Fibroblast of skin of right quadriceps (primary cell): ENCODE measurements at places on chromosomes 3 and 15.

DNA sequence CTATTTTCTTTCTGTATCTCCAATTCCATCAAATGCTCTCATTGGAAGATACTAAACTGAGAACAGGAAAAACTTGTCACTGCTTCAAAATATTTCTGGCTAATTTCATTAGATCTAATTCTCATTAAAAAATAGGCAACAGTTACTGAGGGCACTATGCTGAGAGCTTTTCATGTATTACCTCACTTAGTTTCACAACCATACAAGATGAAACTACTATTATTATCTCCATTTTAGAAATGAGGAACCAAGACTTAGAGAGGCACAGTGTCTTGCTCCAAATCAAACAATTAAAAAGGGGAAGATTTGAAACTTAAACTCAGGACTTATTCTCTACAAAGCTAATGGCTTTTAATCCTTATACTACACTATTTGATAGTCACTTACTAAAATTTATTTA lies 7.2 kb upstream of the OTOL1 start:
- DNase-seq, result no peak

GRCh38 chr15:53829923-53830459 lies 70.5 kb upstream of the WDR72 start:
- no peak for DNase-seq

- no peak for DNase-seq
Measured at GRCh38 chr15:88323468-88323867, 66.9 kb upstream of the NTRK3 start.

- DNase-seq, result no peak
Measured at GRCh38 chr3:32026593-32026992, 45.0 kb downstream of the ZNF860 start.

DNA sequence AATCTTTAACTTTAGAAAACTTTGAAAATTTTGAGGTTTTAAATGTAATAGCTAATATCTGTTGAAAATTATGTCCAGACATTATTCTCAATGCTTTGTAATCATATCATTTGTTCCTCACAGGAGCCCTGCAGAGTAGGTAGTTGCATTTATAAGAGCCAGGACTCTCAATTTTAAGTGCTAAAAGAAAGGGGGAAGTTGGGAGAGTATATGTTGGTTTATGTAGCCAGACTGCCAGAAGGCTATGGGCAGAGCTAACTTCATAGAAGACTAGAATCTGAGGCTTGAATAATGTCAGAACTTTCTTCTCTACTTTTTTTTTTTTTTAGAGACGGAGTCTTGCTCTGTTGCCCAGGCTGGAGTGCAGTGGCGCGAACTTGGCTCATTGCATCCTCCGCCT lies 9.1 kb downstream of the VPS8 start:
- DNase-seq, result no peak

- peak; percentile 17 for DNase-seq
Measured at GRCh38 chr15:55344206-55344605, 25.2 kb downstream of the PIGB start.

DNA sequence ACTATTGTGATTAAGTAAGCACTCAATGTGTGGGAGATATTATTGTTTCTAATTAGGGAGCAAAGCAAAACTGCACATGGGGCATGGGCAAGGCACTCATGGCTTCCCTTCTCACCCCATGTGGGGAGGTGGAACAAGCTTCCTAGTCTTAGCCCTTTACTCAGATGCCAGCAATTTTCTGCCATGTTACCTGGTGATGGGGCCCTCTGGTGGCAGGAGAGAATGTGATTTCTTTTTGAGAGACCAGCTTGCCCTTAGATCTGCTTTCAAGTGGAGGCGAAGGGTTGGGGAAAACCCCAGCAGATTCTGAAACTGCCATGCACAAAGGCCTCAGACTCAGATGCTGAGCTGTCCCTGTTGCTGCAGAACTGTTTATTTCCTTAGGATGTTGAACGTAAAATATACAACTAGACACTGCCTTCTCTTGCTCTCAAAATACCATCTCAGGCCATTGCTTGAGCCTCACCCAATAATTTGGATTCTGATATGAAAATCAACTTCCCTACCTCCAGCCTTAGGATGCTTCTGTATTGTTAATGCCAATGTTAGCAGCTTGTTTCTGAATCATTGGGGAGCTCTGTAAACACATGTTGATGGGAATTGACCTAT lies 130.2 kb upstream of the TPRG1 start:
- peak; percentile 20 for DNase-seq

- no peak for DNase-seq
Measured at GRCh38 chr15:68249058-68249713, 19.7 kb upstream of the CLN6 start.

DNA sequence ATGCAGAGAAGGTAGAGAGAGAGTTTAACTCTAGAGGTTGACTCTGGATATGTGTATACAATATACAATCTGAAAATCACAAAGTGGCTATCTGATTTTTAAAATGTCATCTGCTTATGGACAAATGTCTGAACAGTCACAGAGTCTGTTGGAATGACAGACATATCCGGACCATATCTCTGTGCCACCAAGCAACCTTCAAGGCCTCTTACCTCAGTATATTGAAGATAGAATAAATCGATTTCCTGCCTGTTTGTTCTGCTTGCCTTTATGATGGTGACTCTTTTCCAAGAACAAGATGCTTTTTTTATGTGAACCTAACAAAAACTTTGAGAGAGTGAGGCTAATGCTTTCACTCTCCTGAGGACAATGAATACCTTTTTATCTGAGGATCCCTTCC lies 151.1 kb downstream of the RBPMS2 start:
- DNase-seq, result no peak

GRCh38 chr3:17121336-17121735 lies 236.6 kb downstream of the PLCL2 start:
- no peak for DNase-seq

GRCh38 chr3:167521006-167521355 lies 47.1 kb upstream of the SERPINI2 start:
- DNase-seq, result no peak

GRCh38 chr15:100020189-100020588 lies 287.0 kb upstream of the LYSMD4 start:
- DNase-seq, result no peak

DNA sequence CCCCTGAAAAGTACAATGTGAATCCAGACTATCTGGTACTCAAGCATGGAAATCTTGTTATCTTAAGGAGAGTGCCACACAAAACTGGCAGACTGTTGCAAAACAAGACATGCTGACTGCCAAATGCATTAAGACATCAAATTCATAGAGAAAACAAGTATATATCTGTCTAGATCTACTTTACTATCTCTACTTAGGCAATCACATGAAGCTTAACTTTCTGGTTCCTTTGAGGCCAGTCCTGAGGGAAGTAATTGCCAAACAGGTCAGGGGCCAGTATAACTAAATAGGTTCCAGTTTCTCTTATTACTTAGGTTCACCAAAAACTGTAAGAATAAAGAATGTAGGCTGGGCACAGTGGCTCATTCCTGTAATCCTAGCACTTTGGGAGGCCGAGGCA lies 15.9 kb upstream of the SLC4A7 start:
- DNase-seq, result no peak

- DNase-seq, result no peak
Measured at GRCh38 chr15:74784426-74785193, 2.7 kb downstream of the CSK start.

DNA sequence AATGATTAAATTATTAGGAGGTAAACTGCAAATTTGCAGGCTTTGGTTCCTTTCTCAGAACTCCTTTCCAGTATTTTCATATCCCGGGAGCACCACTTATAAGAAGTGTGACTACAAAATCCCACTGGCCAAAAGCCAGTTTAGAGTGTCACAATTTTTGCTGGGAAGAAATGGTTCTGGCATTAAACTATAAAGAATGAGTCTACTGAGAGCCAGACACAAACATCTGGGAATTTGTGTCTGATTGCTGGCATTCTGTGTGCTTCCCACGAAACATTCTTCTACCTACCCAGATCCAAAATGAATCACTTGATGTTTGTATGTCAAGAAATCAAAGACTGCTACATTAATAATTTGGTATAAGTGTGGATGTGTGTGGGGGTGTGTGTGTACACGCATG lies 82.8 kb downstream of the DUT start:
- peak; percentile 87 for DNase-seq

DNA sequence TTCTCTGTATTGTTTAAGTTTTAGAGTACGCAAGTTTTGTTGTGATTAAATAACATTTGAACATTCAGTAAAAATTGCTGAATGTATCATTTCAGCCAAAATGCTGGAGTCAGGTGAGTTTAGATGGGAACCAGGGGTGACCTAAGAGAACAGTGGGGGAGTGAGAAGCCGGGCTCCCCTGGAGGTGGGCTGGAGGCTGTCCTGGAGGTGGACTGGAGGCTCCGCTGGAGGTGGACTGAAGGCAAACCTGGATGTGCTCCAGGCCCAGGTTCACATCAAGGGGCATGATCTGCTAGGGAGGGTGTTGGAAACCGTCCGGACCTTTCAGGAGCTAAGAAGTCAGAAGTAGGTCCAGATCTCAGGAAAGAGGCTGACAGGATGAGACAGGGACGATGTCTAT lies 23.7 kb downstream of the DNAJB8 start:
- DNase-seq, result no peak

GRCh38 chr15:27017168-27017809 lies 46.3 kb downstream of the GABRG3 start:
- peak; percentile 74 for DNase-seq

DNA sequence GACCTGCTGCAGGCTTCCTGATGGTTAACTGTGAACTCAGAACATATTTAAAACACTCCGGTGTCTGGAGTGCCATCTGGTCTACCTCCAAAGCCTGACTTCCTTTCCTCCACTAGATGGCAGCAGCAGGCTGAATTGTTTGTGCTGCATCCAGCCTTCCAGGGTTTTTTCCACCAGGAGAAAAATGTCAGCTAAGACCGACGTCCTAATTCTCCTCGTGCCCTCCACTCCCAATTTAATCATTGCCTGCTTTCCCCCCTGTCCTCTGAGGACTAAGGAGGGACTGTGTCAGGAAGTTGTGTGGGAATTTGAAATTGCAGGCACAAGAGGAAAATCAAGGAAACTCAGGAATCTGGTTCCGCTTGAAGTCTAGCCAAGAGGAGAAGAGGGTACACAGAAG lies 165.2 kb upstream of the UMPS start:
- DNase-seq, result peak; percentile 73

- DNase-seq, result no peak
Measured at GRCh38 chr3:127419641-127420553, 132.1 kb upstream of the PRR20G start.

- no peak for DNase-seq
Measured at GRCh38 chr3:36411587-36411986, 31.3 kb downstream of the STAC start.

GRCh38 chr3:108159865-108160264 lies 62.4 kb downstream of the IFT57 start:
- peak; percentile 67 for DNase-seq

- peak; percentile 91 for DNase-seq
Measured at GRCh38 chr3:149448331-149448831, 26.1 kb upstream of the TM4SF4 start.

DNA sequence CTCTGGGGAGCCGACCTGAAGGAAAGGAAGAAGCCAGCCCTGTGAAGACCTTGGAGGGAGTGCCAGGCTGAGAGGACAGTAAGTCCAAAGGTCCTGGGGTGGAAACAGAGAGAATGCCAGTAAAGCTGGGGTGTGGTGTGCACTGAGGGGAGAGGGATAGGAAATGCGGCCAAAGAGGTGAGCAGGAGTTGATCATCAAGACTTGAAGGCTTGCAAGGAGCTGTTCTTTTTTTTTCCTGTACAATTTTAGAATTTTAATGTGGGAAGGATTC lies 73.8 kb downstream of the SYNPR start:
- no peak for DNase-seq

DNA sequence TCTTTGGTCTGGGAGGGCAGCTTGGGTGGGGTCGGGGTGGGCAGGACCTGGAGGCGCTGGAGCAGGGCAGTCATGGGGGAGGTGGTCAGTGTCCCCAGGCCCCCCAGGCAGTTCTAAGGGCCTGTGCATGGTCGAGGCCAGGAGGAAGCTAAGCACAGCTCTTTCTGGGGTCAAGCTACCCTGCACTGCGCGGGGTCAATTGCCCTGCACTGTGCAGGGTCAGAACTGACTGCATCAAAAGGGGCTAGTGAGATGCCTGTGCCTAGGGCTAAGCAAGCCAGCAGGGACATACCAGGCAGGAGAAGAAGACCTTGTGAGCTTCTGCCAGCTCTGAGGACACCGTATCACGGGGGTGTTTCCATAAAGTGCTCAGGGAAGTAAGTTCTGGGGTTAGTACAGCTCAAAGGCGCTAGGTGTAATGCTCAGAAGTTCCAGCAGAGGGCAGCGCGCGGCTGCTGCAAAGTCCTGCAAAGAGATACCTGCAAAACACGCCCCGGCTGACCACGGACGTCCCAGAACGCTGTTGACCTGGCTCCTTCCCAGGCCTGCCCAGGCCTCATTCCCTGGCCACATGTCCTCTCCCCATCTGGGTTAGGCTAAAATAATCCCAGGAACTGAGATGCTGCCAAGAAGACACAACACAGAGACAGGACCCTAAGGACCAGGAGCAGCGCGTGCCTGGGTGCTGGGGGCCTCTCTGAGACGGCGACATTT lies 18.8 kb upstream of the IQSEC1 start:
- DNase-seq, result peak; percentile 35

GRCh38 chr3:128416578-128417211 lies 50.0 kb downstream of the DNAJB8 start:
- peak; percentile 83 for DNase-seq

DNA sequence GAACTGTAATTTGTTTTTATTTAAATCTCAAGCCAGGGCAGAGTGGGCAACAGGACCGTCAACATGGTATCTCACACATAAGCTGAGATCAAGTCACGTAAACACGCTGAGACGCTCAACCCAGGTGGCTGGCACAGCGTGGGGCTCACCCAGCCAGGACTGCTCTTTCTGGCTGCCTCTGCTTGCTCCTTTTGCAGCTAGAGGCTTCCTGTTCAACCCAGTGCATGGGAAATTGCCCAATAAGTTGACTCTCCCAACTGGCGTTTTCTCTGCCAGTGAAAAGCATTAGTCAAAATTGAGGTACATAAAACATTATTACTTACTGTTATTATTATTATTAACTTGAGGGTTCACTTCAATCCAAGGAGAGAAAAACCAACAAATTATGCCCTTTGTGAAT lies 398.1 kb downstream of the NR2F2 start:
- no peak for DNase-seq

DNA sequence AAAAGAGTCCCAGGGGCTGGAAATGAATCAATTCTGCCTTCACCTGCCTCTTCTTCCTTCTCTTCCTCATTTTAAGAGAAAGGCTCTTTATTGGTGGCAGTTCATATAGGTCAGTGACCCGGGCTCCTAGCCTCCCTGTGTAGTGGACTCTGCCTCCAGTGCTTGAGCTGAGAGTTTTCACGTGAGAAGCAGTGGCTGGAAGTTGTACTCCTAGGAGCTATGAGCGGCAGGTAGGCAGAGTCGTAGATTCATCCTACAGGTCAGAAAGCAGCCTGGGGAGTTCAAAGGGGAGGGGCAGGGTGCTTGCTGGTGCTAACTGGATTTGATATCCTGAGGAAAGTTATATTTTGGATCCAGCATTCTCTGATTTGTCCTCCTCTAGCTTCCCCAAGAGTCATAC lies 101.1 kb downstream of the RPLP1 start:
- no peak for DNase-seq

- DNase-seq, result no peak
Measured at GRCh38 chr3:116341899-116342298, 103.4 kb downstream of the LSAMP start.

GRCh38 chr3:148309390-148310035 lies 388.2 kb upstream of the AGTR1 start:
- peak; percentile 57 for DNase-seq
